Occipital lobe (tissue), 3 donors: ENCODE measurements at places on chromosomes 11 and 22. TPM values are rescaled to one million over a fixed set of nuclear protein-coding genes. Genes with fewer than 3 reads are reported as not detected.

GRCh38 chr22:27237080-27237741 is 564.3 kb downstream of the MN1 start:
- no peak for DNase-seq

- DNase-seq = no peak
Observed at GRCh38 chr22:43859176-43859575, 3.1 kb downstream of the SULT4A1 start.

DNA sequence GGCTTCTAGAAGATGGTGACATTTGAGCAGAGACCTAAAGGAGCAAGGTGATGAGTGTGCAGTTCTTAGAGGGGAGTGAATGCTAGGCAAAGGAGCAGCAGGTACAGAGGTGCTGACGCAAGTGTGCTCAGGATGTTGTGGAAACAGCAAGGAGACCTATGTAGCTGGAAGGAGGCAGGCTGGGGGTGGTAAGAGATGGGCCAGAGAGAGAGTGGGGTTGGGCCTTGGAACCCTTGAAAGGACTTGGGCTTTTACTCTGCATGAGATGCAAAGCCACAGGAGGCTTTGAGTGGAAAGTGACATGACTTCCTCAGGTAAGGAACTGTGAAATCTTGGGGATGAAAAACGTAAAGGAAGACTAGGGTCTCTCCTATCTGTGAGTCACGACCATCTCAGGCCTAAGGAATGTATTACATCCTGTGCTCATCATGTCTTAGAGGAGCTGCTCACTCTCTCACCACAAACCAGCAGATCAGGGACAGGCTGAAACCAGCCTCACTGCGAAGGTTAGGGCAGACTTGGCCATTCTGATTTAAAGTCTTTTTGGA is 65.4 kb downstream of the MICAL2 start:
- DNase-seq = no peak

- DNase-seq = no peak
Observed at GRCh38 chr22:50204571-50204970, 3.8 kb downstream of the SELENOO start.

GRCh38 chr11:134532921-134533421 is 120.9 kb upstream of the B3GAT1 start:
- no peak for DNase-seq

DNA sequence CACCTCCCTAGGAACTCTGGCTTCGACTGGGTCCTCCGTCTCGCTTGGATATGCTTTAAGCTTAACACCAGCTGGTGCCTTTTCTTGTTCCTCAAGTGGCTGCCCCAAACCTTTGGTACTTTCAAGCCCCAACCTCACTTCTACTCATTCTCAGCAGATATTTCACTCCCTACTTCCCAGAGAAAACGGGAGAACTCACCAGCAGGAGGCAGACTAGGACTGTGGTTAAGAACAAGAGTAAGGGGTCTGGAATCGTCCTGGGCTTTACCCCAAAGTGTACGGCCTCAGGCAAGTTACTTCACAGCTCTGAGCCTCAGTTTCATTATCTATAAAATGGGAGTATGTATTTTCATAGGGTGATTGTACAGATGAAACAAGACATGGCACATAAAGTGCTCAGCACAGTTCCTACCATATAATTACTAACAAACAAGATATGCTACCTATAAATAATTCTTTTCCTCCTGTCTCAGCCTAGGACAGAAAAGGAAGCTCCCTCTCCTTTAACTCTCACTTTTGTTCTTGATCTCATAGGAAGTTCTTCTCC is 37.8 kb downstream of the PAMR1 start:
- DNase-seq = no peak

DNA sequence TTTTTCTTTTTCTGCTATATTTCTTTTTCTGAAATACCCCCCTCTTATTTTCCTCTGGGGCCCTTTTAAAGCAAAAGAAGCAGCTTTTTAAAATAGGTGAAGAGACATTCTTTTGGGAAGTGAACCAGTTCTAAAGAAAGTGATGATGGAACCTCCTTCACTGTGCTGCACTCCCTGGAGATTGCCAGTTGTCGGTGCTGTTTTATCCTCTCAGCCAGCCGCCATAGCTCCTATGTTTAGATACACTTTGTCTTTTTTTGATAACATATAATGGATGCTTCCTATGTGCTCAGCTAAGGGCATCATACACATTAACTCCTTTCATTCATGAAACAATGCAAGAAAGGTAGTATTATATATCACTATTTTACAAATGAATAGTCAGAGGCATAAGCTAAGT is 14.0 kb downstream of the CFAP300 start:
- no peak for DNase-seq

The SLC25A17 gene
- 32.1 TPM for total RNA-seq
